ENCODE measurements at places on chromosomes 12 and 14.

DNA sequence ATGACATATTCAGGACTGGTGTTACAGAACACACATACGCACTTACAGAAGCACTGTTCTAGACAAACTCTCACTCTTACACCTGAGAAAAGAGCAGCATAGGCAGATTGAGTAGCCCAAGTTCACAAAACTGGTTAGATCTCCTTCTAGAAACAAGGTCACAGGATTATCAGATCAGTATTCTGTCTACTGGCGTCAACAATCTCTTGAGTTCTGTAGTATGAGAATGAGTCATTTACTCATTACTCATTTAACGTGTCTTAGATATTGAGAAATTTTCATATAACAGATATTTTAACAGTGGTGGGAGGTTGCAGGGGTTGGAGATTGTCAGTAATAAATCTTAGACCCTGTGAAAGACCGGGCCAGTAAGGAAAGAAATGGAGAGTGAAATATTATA is 2.8 kb upstream of the TSPAN8 start:
- peak; percentile 8 for DNase-seq

- no peak for DNase-seq
Observed at GRCh38 chr12:9908350-9908749, 23.8 kb downstream of the CLEC2A start.

DNA sequence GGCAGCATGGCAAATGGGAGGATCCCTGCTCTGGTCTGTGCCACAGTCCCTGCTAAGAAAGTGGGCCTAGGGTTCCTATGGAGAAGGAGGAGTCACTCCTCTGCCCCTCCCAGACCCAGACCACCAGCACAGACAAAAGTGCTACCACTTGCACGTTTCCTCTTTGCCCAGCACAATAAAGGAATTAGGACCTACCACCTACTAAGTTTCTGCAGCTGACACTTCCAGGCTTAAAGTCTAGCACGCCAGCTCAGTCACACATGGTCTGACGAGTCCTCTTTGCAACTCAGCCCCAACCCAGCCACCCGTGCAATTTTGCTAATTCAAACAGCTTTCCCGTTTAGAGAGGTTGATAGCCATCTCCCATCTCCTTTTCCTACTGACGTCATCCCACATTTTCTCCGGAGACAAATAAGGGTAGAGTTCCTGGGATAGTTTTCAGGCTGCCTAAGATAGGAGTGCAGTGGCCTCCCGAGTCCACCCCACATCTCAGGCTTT is 66.2 kb upstream of the PTGR2 start:
- DNase-seq, result peak; percentile 93

DNA sequence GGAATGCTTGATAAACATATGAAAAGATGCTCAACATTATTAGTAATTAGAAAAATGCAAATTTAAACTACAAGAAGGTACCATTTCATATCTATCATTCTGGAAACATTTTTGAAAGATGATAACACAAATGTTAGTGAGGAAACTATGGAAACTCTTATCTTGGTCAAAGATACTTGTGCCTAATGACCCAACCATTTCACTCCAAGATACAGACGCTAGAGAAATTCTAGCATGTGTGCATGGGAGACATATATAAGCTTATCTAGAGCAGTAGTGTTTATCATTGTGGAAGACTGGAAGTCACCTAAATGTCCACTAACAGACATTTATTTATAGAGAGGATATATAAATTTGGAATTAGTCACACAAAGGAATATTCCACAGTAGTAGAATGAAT is 143.1 kb upstream of the HMGA2 start:
- no peak for DNase-seq

- no peak for DNase-seq
Observed at GRCh38 chr12:50635364-50635763, 128.5 kb upstream of the ATF1 start.

DNA sequence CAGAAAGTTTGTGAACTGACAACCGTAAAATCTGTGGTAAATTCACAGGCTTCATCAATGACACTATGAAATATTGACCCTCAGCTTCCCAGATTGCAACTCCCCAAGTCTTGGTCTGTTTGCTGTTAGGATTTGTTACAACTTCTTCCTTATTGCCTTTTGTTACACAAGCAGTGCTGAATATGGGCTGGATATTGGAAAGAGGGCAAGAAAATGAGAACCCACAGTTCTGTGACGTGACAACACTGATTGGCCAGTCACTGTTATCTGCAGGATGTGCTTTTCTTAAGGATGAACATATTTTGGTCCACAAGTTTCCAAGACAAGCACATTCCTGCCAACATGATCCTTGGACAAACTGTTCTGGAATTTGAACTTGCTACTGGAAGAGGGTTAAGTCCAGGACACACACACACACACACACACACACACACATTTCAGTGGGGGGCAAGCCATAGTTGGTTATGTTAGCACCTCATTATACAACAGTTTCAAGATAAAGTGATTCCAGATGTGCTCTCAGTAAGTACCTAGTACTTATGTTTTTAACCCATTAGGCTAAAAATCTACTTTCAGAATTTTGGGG is 16.6 kb upstream of the SLC38A2 start:
- DNase-seq, result peak; percentile 99

DNA sequence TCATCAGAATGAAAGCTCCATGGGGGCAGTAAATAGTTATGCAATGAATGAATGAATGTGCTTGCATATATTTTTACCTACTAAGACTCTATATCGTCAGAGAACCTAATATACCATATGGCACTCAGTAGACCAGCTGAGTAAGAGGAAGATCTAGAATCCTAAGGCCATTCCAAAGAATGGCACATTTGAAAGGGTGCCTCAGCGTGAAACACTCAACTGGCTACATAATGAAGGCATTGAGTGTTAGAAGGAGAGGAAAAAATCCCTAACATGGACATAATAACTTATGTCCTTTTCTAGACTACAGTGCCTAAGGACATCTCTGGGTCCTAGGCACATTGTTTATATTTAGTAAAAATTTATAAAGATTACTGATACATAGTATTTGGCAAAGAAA is 61.7 kb upstream of the ARID2 start:
- DNase-seq, result no peak

- DNase-seq, result no peak
Observed at GRCh38 chr12:46499901-46500300, 127.3 kb upstream of the SLC38A2 start.

- DNase-seq, result no peak
Observed at GRCh38 chr12:51197736-51198567, 19.9 kb downstream of the POU6F1 start.

GRCh38 chr12:14471497-14471896 is 96.2 kb downstream of the PLBD1 start:
- DNase-seq, result no peak

- DNase-seq, result peak; percentile 44
Observed at GRCh38 chr12:51863933-51864832, 15.7 kb upstream of the FIGNL2 start.

DNA sequence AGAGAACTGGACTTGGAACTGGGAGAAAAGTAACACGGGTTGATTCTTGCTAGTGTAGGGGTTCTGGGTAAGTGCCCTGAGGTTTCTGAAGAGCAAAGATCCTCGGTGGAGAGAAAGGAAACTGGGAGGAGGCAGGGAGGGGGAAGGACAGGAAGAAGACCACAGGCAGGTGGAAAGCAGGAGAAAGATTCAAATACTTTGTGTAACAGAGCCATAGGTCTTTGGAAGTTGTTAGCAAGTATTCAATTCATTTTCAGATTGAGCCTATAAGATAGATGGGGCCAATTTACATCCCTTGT is 1.3 kb downstream of the PNP start:
- peak; percentile 16 for DNase-seq

GRCh38 chr14:101834800-101835547 is 73.5 kb downstream of the PPP2R5C start:
- DNase-seq, result no peak

DNA sequence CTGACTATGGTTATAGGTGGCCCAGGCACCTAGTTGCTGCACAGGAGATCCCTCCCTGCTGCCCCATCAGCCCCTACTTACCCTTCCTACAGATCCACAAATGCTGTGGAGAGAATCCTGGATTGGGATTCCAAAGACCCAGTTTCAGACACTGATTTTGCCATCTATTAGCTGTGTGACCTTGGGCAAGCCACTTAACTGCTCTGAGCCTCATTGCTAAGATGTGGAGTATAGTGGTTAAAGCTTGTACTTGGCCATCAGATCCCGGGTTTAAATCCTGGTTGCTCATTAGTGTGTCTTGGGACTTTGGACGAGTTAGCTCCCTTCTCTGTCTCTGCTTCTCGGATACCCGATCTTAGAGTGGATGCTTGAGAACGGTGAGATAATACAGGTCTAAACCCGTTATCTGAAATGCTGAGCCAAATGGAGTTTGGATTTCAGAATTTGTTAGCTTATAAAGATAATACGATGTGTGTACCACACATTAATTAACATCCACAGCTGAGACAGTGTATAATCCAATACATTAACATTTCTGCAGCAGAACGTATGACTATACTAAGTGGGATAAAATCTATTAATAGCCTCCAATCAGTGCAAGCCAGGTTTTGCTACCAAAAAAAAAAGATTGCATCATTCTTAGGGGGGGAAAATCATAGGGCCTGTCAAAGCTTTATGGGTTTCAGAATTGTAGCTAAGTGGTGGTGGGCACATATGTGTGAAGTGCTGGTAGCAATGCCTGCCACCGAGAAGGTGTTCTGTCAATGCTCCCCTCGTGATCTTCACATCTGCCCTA is 16.0 kb downstream of the PROX2 start:
- peak; percentile 46 for DNase-seq

- DNase-seq, result no peak
Observed at GRCh38 chr14:32330351-32331111, 1.4 kb downstream of the AKAP6 start.

DNA sequence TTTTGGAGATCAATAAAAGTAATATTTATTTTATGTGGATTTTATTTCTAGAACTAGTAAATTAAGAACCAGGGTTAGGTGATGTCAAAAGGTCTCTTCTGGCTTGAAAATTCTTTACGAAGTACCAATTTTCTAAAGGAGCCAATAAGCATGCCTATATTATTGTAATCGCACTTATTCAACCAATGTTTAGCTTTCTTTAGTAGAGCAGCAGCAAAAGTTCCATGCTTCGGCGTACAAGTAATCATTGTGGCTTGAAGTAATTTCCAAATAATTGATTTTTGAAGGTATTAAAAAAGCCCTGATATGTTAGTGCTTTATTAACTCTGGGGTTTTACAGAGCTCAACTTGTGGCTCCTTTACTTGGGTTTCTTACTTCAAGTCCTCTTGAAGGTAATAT is 3.4 kb downstream of the RMST start:
- DNase-seq, result no peak

- DNase-seq, result peak; percentile 73
Observed at GRCh38 chr14:90381011-90381786, 15.6 kb upstream of the CALM1 start.

- DNase-seq, result no peak
Observed at GRCh38 chr12:123233505-123234308, 471 bp downstream of the MTRFR start.

- DNase-seq, result no peak
Observed at GRCh38 chr12:112304436-112304835, 77.8 kb downstream of the HECTD4 start.

DNA sequence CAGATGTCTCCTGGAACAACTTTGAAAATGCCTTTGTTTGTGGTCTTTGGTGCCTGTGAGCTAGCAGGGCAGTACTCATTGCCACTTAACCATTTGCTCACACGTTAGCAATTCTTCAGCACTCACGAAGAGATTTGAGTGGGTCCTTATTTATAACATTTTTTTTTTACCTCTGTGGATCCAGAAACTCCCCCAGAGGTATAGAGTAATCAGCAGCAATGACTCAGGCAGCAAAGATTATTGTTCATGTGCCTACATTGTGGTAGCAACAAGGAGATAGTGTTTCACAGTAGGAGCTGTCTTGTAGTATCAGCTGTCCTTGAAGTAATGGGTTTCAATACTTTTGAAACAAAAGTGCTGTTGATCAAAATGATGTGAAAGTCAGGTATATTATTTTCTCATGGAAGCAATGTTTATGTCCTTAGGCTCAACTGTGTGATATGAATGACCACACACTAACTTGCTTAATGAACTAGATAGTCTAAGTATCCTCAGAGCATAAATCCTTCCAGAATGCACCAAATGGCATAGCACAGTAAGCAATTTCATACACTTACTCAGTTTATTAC is 304.1 kb downstream of the EGLN3 start:
- peak; percentile 76 for DNase-seq

DNA sequence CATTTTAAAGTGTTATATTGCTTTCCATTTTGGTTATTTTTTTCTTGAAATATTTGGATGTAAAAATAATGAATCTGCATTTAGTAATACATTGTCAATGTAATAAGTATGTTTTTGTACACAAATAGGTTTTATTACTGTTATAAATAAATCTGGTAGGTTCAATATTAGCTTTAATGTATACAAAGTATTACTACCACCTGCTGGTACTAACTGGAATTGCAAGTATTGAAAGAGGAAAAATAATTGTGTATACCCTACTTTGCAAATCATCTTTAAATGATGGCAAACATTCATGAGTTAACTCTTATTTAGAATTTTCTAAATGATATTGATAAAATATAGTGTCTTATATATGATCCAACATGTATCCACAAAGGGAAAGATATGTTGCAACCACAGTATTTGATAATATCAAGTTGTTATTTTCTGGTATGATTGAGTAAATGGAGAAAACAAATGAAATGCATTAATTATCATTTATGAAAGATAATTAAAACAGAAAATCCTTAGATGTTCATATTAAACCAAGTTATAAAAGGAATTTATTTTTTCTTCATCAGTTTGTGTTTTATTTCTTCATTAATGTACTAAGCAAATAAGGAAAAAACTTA is 3.2 kb downstream of the OR4K2 start:
- DNase-seq, result peak; percentile 8

DNA sequence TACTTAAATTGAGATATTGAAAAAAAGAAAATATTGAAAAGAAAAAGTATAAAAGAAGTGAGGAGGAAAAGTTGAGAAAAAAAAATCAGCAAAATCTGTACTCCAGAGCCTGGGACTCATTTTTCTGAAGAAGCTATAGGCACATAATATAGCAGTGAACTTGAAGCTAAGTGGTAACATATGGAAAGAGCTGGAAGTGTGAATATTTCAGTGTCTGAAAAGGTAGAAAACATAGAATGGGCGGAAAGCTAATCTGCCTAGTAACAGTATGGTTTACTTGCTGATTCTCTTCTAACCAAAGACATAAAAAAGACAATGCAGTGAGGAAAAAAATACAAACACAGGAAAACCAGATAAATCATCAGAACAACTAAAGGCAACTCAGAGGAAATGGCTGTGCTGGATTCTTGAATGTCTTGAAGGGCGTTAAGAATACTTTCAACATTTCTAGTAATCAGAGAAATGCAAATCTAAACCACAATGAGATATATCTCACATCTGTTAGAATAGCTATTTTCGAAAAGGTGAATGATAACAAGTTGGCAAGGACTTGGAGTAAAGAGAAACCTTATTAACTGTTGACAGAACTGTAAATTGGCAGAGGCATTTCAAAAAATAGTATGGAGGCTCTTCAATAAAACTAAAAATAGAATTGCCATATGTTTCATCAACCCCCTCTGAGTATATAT is 784.6 kb downstream of the LRFN5 start:
- DNase-seq, result no peak

DNA sequence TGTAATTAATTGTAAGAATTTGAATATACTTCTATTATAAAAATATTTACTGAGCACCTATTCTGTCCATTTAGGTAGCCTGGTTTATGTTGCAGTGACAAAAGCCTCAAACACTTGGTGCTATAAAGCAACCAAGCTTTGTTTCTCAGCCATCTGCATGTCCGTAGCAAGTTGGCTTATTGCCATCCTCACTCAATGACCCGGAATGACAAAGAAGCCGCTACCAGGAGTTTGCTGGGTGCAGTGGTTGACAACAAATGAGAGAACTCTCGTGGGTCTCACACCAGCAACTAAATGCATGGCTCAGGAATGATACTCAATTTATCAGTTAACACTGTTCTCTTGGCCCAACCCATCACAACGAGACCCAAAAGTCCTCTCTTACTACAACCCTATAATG is 553.1 kb downstream of the DIO2 start:
- DNase-seq, result no peak
